MM.1S (cell line): ENCODE measurements at places on chromosomes 6 and 20.
A peak's percentile ranks its signal among the peaks of the same experiment; 100 is the strongest.

DNA sequence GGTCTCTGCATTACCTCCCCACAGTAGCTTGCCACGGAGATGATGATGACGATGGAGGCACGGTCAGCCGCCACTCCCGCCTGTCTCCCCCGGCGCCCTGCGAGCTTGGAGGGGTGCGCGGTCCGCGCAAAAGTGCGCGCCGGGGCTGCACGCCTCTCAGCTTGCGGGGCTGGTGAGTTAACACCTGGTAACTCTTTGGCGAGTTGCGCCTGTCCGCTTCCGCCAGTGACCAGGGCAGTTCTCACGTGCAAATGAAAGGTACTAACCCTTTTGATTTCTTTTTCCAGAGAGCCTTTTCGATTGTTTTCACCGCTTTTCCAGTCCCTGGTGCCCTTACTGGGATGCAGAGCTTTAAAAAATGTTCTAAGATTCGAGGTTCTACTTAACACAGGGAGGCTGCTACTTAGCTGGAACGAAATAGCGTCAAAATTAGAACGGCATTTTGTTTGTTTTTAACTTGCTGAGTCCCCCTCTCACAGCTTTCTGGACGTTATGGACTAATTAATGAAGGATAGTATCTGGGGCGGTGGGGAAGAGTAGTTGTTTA, 6.2 kb downstream of the GRIK2 start:
- H3K27ac ChIP-seq: no peak overlapping the region
- H3K4me3 ChIP-seq: no peak overlapping the region
- H3K36me3 ChIP-seq: no peaks in the 10 kb centered on the region
- H3K27me3 ChIP-seq: no peaks in the 10 kb centered on the region
- H3K4me1 ChIP-seq: no peaks in the 10 kb centered on the region

GRCh38 chr6:20092071-20092566, 120.2 kb downstream of the MBOAT1 start:
- DNase-seq: peak; percentile 23
- H3K27me3 ChIP-seq: no peaks in the 10 kb centered on the region
- no peaks in the 10 kb centered on the region for H3K4me1 ChIP-seq

DNA sequence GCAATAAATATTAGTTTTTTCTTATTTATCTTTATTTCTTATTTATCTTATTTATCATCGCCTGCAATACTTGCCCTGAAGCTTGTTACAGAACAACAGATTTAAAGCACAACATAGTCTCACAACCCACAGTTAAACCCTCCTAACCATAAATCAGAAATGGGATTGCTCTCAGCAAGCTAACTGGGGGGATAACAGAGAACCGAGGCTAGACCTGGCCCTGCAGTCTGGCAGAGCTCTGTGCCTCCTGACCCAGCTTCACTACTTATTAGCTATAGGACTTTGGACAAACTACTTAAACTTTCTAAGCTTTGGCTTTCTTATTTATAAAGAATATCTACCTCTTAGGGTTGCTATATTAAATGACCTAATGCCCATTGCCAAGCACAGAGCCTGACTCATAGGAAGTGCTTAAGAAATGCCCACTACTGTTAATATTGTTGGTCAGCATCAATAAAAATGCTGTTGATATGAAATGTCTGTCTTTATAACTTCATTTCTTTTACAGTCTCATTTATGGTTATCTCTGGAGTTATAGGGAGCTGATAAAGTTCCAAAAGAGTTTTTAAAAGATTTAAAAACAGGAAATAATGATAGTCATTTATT, 87.9 kb upstream of the BEND6 start:
- no peaks in the 10 kb centered on the region for H3K27me3 ChIP-seq
- H3K36me3 ChIP-seq: no peaks in the 10 kb centered on the region
- no peak for DNase-seq
- no peak overlapping the region for H3K27ac ChIP-seq
- no peak overlapping the region for H3K4me3 ChIP-seq
- H3K4me1 ChIP-seq: peaks cover 23% of the 10 kb centered on the region

GRCh38 chr6:12478921-12479320, 188.8 kb downstream of the EDN1 start:
- no peak overlapping the region for H3K4me3 ChIP-seq
- H3K27ac ChIP-seq: no peak overlapping the region
- no peak for DNase-seq

DNA sequence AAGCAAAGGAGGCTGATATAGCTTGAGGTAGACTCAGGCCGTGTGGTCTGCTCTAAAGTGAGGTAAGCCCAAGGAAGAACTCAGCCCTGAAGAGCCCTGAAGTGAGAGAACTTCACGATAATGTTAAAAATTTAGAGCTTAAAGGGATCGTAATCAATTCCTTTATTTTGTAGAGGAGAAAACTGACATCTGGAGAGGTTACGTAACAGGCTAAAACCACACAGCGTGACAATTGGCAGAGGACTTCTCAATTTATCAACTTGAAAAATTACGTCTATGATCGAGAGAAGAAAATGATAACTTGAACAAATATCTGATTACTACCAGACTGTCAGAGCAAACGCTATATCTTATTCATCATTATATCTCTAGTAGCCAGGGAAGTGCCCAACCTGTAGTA, 121.8 kb upstream of the FOXO3 start:
- H3K27ac ChIP-seq: no peak overlapping the region
- no peak for DNase-seq
- H3K4me3 ChIP-seq: no peak overlapping the region
- H3K27me3 ChIP-seq: no peaks in the 10 kb centered on the region
- no peaks in the 10 kb centered on the region for H3K4me1 ChIP-seq
- H3K36me3 ChIP-seq: no peaks in the 10 kb centered on the region

DNA sequence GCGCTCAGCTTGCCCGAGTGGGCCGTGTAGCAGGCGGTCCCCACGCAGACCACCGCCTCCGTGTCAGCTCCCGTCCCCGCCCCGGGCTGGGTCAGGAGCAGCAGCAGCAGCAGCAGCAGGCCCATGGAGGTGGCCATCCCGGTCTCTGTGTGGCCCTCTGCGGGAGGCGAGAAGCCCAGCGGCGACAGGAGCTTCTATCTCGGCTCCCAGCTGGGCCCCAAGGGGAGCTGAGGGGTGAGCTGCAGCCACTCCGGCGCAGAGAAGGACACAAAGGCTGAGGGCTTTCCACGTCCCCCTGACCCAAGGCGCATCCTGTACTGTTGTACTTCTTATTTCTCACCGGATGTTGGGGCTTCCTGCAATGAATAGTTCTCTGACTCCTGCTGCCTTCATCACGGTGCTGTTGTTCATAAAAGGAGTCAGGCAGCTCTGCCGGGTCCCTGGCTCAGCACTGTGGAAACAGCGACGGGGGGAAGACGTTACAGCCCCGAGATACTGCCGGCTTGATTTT, at the start of gene CD93:
Gene CD93 (minus strand): TSS at position 269 of the 511 bp plus-strand sequence. CDS start 132 bp downstream, at position 137.
- no peak within 1 kb of the TSS for H3K4me3 ChIP-seq
- H3K36me3 ChIP-seq: no peaks in the 10 kb centered on the region
- H3K4me1 ChIP-seq: no peaks in the 10 kb centered on the region

DNA sequence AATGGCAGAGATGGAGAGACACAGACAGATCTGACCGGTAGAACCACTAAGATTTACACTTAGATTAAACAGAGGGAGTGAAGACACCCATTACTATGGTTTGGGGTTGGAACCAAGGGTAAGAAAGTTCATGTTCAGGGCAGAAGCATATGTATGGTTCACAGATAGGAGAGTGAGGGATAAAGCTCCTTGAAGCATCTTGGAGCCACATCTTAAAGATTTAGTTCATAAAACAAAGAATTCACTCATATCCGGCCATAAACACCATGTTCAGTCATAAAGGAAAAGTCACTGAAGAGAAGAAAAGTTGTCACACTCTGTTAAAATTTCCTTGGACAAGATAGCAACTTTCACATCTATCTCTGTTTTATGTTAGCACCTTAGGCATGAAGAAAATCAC, 18.0 kb downstream of the STX7 start:
- no peaks in the 10 kb centered on the region for H3K27me3 ChIP-seq
- H3K36me3 ChIP-seq: peaks cover 3% of the 10 kb centered on the region; the same call in 1 of the 2 replicates
- H3K4me1 ChIP-seq: peaks cover 45% of the 10 kb centered on the region
- peak overlapping the region; percentile 21; the same call in 1 of the 2 replicates for H3K4me3 ChIP-seq

DNA sequence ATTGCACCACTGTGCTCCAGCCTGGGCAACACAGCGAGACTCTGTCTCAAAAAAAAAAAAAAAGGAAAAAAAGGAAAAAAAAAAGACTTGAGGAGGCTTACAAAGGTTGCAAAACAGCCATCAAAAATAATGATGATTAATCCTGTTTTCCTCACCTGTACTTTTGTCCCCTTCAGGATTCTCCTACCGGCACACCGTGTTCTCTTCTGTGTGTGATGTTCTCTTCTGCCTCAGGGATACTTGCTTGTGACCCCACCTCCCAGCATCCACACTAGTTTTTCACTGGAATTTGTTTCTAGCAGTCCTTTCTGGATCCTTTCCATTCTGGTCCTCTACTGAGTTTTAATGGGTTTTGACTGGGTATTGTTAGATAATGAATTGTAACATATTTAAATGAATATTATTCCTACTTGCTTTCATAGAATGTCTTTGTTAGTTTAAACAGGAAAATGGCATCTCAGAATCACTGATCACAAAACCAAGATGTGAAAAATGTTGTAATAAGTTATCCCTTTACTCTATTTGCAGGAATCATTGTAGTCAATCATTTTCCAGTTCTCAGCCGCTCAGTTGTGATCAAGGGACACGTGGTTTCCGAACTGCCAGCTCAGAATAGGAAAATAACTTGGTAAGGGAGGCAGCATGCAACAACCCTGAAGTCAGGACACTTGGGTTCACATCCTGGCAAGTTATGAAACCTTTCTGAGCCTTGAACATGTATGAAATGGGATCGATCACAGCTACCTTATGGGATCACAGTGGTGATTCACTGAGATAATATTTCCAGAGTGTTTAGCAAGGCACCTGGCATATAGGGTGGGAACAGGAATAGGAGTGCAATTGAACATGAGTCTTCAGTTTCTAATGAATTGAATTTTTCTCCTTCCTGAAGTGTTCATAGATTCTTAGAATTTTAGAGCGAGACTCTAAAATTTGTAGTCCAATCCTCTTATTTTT, 8.5 kb downstream of the C6orf89 start:
- H3K4me3 ChIP-seq: no peak overlapping the region
- H3K36me3 ChIP-seq: no peaks in the 10 kb centered on the region
- H3K4me1 ChIP-seq: no peaks in the 10 kb centered on the region

- H3K27me3 ChIP-seq: no peaks in the 10 kb centered on the region
- no peaks in the 10 kb centered on the region for H3K4me1 ChIP-seq
- no peak overlapping the region for H3K27ac ChIP-seq
Measured at GRCh38 chr20:42484335-42484734, 705.4 kb downstream of the PTPRT start.

DNA sequence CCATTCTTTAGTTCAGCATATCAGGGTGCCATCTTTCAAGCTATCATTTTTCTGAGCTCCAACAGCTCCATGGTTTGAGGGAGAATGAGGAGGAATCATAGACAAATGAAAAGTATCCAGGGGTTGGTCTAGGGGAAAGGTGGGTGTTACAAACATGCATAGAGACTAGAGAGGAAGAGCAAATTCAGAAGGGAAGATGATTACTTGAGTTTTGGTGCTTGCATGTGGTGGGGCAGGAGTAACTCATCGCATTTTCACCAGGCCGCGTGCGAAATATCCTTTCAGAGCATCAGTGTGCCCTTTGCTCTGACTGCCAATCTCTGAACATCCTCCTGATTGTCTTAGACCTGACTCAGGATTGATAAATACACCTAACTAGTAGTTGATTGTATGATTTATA, 7.7 kb upstream of the BICRAL start:
- H3K27me3 ChIP-seq: no peaks in the 10 kb centered on the region
- no peaks in the 10 kb centered on the region for H3K36me3 ChIP-seq
- peak overlapping the region; percentile 86 for H3K27ac ChIP-seq
- DNase-seq: no peak
- H3K4me1 ChIP-seq: peaks cover 41% of the 10 kb centered on the region
- H3K4me3 ChIP-seq: peak overlapping the region; percentile 41

- no peak for DNase-seq
- no peak overlapping the region for H3K4me3 ChIP-seq
- H3K4me1 ChIP-seq: no peaks in the 10 kb centered on the region
- H3K27ac ChIP-seq: no peak overlapping the region
- no peaks in the 10 kb centered on the region for H3K27me3 ChIP-seq
- H3K36me3 ChIP-seq: no peaks in the 10 kb centered on the region
Measured at GRCh38 chr6:104580452-104580851, 279.3 kb downstream of the HACE1 start.

DNA sequence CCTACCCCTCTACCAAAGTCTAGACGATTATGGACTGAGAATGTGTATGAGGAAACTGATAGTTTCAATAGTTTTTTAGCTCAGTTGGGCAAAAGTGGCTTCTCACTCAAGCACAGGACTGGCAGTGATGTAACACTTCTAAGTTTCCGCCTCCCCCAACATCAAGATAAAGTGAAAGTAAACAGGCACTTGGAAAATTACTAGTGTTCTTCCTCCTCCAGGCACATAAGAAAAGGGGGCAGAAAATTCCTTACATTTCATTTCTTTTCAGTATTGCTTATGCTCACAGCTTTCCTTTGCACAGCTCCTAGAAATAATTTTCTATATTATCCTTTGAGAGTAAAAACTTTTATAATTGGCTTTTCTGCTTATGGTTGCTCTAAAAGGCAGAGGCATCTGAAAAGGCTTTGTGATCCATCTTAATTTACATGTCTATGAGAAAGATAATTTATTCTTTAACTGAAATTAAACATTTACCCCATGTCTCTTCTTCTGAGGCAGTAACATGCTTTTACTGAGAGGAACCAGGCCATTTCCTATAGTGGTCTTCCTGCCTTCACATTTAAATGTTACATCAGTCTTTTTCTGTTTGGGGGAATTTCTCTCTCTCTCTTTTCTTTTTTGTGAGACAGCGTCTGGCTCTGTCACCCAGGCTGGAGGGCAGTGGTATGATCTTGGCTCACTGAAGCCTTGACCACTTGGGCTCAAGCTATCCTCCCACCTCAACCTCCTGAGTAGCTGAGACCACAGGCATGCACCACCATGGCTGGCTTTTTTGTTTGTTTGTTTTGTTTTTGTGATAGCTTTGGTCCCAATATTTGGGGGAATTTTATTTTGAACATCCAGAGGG, 65.0 kb upstream of the EEF1A1 start:
- H3K4me1 ChIP-seq: peaks cover 8% of the 10 kb centered on the region; the same call in 1 of the 2 replicates
- no peaks in the 10 kb centered on the region for H3K27me3 ChIP-seq
- peak; percentile 46 for DNase-seq
- H3K27ac ChIP-seq: peak overlapping the region; percentile 33; the same call in 1 of the 2 replicates
- peak overlapping the region; percentile 36 for H3K4me3 ChIP-seq
- H3K36me3 ChIP-seq: no peaks in the 10 kb centered on the region

- H3K27ac ChIP-seq: no peak overlapping the region
- no peaks in the 10 kb centered on the region for H3K4me1 ChIP-seq
- no peak overlapping the region for H3K4me3 ChIP-seq
- H3K36me3 ChIP-seq: no peaks in the 10 kb centered on the region
- DNase-seq: no peak
Measured at GRCh38 chr6:97586344-97586743, 303.3 kb upstream of the MMS22L start.

GRCh38 chr6:30411515-30412207, 66.7 kb downstream of the RPP21 start:
- H3K4me1 ChIP-seq: no peaks in the 10 kb centered on the region
- peak; percentile 59 for DNase-seq
- H3K36me3 ChIP-seq: no peaks in the 10 kb centered on the region
- no peak overlapping the region for H3K27ac ChIP-seq
